WERI-Rb-1 (cell line): ENCODE measurements at places on chromosomes 6 and 20.
A peak's percentile ranks its signal among the peaks of the same experiment; 100 is the strongest.

DNA sequence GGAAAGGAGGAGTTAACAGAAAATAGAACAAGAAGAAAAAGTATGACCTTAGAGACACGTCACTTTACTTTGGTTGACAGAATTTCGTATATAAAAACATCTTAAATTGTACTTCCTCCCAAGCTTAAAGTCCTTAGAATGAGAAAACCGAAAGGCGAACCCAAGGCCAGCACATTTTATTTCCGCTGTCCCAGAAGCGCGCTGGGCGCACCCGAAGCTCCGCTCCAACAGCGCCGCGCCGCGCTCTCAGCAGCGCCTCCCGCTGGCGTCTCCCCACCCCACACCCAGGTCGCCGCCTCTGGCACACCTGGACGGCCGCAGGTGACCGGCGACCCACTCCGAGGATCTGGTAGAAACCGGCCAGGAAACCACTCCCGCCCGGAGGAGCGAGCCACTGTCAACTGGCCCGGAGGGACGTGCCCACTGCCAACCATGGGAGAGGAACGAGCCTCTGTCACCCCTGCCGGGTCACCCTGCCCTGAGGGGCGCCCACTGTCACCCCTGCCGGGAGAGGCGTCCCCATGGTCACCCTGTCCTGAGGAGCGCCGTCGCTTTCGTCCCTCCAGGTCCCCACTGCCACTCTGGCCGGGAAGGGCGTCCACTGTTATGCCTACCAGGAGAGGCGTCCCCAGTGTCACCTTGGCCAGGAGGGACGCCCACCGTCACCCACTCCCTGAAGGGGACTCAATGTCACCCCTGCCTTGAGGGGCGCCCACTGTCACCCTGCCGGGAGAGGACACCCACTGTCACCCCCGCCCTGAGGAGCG is 824 bp downstream of the MPC1 start:
- DNase-seq, result peak; percentile 81

DNA sequence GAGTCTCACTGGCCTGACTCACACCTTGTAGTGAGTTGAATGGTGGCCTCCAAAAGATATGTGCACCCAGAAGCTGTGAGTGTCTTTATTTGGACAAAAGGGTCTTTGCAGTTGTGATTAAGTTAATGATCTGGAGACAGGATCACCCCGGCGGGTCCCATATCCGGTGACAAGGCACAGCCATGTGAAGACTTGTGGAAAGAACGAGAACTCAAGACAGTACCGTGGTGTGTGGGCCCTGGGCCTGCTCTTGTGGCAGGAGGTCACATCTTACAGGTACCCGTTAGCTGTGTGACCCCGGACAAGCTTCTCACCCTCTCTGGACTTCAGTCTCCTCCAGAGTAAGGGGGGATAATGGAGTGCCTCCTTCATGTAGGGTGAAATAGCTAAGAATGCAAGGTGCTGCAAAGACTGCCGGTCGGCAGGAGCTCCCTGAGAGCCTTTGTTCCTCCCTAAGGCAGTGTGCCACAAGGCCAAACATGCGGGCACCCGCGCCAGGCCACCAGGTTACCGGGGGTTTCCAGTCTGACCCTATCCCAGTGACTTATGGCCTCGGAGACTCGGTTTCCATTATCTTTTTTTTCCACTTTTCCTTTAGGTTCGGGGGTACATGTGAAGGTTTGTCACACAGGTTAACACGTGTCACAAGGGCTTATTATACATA is 39.2 kb downstream of the CDH4 start:
- no peak for DNase-seq

DNA sequence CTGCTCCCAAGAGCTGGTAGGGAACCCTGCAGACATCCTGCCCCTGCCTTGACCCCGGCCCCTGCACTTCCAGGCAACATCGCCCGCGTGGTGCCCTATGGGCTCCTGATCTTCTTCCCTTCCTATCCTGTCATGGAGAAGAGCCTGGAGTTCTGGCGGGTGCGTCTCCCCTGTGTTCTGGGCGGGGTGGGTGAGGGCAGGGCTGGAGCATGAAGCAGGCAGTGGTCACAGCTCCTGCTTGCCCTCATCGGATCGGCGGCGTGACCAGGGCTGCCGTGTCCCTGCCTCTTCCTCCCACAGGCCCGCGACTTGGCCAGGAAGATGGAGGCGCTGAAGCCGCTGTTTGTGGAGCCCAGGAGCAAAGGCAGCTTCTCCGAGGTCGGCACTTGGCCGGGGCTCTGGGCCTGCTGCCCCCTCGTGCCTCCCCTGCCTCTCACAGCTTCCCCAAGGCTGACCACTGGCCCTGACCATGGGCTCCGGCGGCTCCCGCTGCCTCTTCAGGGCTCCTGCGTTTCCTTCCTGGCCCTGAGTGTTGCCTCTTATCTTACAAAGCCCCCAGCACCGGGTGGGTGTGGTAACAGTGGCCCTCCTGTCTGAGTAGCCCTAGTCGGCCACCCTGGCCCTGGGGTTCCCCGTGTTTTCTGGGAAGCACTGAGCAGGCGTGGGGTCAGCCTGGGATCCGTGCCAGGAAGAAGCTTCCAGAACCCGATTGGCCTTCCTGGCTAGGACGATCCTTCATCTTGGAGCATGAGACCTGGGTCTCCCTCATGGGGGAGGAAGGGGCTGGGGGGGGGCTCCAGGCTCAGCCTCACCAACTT is 8.0 kb upstream of the TNFRSF6B start:
- no peak for DNase-seq

DNA sequence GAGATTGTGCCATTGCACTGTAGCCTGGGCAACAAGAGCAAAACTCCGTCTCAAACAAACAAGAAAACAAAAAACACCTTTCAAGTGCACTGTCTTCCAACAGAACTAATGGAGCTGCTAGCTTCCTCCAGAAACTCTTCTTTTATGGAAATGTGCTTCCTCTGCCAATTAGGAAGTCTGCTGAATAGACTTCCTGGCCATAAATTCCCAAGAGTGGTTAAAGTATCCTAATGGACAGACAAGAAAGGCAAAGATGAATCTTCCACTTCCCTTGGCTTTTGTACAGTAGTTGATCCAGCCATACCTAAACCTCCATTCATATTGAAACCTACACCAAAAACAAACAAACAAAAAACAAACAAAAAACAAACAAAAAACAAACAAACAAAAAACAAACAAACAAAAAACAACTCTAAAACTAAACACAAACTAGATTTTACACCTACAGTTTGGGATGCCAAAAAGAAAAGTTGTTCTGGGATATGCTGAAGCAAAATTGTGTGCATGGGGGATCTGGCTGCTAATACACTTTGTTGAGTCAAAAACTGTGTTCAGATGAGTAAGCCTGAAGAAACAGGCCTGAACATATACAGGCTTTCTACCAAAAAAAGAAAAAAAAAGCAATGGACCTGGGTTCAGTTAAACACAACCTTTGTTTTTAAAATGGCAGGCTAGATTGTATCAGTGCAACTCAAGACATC is 59.8 kb upstream of the CARMIL1 start:
- DNase-seq, result no peak

DNA sequence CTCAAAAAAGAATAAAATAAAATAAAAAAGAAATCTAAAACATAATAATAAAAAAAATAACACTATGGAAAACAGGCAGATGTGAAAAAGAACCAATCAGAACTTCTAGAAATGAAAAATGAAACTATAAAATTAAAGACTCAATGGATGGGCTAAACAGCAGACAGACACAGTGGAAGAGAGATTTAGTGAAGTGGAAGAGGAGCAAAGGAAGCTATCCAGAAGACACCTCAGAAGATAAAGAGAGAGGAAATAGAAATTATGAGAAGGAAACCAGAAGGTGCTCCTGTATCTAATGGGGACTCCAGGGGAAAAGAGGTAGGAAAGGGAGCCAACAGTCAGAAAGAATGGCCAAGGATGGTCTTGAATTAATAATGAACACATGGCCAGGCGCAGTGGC is 18.5 kb downstream of the LAMA5 start:
- DNase-seq, result no peak

GRCh38 chr20:57695012-57695411 is 14.8 kb downstream of the PMEPA1 start:
- no peak for DNase-seq

- DNase-seq, result no peak
These were observed 46.4 kb downstream of the AKAP12 start for GRCh38 chr6:151286214-151286613.

DNA sequence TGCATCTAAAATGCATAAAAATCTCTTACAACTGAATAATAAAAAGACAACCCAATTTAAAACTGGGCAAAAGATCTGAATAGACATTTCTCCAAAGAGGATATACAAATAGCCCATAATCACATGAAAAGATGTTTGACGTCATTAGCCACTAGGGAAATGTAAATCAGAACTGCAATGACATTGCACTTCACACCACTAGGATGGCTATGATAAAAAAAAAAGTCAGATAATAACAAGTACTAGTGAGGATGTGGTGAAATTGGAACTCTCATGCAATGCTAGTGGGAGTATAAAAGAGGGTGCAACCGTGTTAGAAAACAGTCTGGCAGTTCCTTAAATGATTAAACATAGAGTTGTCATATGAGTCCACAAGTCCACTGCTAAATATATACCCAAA is 24.3 kb upstream of the TBX18 start:
- DNase-seq, result no peak

DNA sequence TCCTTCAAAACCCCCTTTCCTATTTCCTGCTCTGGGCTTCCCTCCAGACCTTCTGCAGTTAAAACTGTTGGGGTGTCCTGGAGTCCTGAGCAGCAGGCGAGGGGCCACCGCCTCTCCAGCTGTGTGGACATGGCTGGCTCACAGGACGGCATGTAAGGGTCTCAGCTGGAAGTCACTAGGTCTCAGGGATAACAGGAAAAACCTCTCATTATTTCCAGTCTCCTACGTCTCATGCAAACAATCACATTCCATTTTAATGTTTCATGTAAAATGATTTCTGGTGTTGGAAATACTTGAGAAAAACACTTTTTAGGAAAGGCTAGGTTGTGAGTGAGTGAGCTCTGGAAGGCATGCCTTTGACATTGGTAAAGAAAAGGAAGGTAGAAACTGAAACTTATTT is 158.7 kb downstream of the SCML4 start:
- DNase-seq, result no peak

- DNase-seq, result no peak
These were observed 227.1 kb downstream of the HACE1 start for GRCh38 chr6:104632588-104632987.

GRCh38 chr6:116779573-116780164 is 14.2 kb upstream of the FAM162B start:
- DNase-seq, result no peak

- DNase-seq, result peak; percentile 66
These were observed 14.4 kb upstream of the HLA-DQA1 start for GRCh38 chr6:32622545-32623401.

GRCh38 chr6:25637211-25637610 is 14.8 kb upstream of the SCGN start:
- DNase-seq, result no peak

GRCh38 chr6:4030669-4031068 is 48.3 kb downstream of the FAM217A start:
- no peak for DNase-seq

DNA sequence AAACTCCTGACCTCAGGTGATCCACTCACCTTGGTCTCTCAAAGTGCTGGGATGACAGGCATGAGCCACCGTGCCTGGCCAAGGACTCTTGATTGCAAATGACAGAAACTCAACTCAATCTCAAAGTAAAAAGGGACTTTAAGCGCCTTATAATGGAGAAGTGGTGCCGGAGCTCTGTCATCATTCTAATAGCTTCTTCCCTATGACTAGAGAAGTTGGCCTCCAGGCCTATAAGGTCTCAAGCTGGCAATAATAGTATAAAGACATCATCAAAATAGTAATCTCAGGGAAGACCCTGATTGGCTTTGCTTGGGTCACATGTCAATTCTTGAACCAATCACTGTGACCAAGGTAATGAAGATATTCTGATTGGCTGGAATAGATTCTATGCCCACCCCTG is 8.5 kb upstream of the KIAA1755 start:
- DNase-seq, result no peak

DNA sequence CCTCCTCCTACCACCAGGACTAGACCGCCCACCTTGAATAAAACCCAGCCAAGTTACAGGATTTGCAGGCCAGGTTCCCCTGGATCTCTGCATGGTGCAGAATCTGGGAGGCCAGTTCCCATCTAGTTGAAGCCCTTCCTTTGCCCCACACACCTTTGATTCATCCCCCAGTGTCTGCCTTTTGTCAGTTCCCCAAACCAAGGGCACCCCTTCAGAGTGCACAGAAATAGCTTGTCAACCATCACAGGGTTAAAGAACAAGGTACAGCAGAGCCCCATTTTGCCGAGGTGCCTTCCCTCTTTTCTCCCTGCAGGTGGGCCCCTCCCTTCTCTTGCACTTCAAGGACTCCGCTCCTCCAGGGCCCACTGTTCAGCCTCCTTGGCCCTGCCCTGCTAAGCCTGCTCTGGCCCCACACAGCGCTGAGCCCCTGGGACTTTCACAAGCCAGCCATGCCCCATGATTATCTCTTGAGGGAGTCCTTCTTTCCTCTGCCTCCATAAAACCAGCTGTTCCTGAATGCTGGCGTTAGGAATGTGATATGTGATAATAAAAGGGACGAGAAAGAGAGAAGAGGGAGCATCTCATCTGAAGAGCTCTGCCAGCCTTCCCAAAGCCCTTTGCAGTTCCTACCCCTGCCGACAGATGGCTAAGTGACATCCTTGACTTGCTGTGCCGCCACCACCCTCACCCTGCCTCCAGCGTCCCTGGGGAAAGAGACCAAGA is 280.3 kb downstream of the CDC5L start:
- DNase-seq, result peak; percentile 83

DNA sequence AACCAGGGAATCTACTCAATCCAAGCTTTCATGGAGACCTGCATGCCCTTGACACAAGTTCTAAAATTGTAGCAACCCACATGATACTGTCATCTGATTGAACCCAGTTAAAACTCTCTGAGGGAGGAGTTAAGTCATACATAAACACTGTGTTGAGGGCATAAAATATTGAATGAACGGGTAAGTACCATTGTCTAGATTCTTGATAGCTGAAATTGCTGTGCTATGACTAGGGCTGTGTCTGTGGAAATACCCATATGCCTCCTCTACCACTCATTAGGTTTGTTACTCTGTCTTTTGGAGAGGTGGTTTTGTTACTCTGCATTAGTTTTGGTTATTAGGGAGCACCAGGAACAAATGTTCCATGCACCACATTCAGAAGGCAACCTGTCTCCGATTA is 7.6 kb downstream of the ENPP4 start:
- no peak for DNase-seq

DNA sequence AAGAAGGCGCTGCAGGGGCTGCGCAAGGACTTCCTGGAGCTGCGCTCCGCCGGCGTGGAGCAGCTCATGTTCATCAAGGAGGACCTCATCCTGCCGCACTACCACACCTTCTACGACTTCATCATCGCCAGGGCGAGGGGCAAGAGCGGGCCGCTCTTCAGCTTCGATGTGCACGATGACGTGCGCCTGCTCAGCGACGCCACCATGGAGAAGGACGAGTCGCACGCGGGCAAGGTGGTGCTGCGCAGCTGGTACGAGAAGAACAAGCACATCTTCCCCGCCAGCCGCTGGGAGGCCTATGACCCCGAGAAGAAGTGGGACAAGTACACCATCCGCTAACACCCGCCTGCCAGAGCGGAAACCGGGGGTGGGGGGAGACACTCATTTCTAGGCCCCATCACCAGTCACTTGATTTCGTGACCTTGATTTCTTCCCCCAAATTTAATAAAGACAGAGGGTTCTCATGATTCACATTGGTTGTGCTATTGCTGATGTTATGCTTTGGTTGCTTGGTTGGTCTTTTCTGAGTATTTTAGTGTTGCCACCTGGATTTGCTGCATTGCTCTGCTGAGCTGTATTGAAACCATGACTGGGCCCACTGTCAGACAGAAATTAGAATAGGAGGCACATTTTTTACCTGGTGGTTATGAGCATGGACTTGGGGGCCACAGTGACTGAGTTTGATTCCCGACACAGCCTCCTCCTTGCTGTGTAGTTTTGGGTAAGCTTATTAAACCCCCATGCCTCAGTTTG is 1.5 kb downstream of the FAM50B start:
- DNase-seq, result no peak
